ENCODE measurements at places on chromosomes 1 and 21.

GRCh38 chr1:25918615-25919014 lies 12.4 kb upstream of the STMN1 start:
- DNase-seq, result no peak

GRCh38 chr21:31262728-31263127 lies 81.3 kb downstream of the TIAM1 start:
- no peak for DNase-seq

DNA sequence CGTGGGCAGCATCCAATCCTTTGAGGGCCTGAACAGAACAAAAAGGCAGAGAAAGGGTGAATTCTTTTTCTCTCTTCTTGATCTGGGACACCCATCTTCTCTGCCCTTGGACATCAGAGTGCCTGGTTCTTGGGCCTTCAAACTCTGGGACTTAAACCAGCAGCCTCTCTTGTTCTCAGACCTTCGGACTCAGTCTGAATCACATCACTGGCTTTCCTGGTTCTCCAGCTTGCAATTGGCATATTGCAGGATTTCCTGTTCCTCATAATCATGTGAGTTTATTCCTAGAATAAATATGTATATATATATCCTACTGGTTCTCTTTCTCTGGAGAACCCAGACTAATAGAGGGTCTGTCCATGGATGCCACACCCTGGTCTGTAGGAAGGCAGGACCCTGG lies 16.3 kb upstream of the TENT5C start:
- no peak for DNase-seq

DNA sequence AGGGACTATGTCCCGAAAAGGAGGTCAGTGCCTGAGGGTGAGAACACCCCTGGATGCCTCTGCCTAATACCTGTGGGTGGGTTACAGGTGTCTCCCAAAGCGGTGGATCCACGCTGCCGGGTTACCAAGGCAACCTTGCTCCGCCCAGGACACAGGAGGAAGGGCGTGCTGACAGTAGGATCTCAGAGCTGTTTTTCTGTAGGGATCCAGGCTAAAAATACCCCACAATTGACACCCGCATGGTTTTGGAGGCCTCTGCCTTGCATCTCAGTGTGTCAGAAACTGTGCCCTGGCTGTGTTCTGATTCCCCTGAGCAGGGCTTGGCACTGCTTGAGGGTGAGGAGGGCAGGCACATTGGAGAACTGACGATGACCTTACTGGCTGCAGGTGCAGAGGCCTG lies 118.0 kb downstream of the IER5 start:
- DNase-seq, result no peak

GRCh38 chr1:44031252-44032169 lies at the start of gene SLC6A9:
Gene SLC6A9, minus strand, starts transcription at chr1:44031462. Its CDS starts 7,185 bp downstream, at chr1:44024277.
- peak; percentile 73 for DNase-seq

DNA sequence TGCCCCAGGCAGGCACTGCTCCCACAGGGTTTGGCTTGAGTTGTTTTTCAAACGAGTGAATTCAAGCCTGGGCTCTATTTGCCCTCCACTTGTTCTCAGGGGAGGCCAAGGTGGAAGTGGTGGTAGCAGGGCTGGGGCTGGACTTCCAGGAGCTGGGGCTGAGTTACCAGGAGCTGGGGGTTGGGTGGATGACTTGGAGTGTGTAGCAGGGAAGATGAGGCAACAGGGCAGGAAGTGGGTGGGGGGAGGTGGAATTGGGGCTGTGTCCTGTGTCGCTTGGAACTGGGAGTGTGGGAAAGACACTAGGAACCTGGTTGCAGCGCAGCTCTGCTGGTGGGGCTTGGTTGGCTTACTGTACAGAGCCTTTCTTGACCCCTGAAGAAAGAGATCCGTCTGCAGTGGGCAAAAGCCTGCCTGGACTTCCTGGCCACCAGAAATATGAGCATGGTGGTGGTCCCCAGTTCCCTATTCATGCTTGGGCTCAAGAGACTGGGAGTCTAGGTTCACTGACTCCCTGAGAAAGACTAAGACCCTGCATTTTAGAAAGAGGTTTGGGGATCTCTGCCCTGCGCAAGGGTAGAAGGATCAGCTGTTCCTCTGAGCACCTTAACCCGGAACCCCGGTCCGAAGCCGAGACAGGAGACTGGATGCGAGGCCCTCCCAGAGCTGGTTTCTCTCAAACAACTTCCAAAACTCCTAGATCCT lies 3.1 kb downstream of the TFAP2E start:
- DNase-seq, result no peak

DNA sequence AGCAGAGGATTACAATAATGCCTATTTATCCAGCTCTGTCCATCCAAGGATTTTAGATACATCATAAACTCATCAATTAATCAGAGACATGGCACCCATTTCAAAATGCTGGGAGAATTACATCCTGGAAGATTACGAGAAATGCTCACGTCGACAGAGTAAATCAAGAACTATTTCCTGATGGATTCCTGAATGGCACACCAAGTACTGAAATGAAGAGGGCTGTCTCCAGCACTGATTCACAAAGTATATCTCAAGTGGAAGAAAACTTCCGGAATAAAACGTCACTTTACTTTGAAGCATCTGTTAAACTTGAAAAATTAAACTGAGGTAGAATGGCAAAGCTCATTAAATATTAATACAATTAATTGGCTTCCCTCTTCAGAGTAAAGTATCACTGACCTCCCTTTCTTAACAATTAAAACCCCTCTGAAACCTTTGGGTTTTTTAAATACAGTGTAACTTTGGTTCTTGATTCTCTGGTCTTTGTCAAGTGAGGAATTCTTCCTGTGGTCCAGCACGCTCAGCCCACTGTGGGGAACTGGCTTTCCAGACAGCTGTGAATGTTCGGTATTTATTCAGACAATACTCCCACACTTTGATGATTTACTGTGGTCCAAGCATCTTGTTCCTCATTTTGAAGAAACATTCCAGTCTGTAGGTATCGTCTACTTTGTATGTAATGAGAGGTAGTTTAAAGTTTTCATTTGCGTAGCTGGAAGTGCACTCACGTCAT lies 288.0 kb downstream of the NFIA start:
- no peak for DNase-seq

- DNase-seq, result no peak
Observed at GRCh38 chr1:157288996-157289395, 150.8 kb upstream of the ETV3 start.

DNA sequence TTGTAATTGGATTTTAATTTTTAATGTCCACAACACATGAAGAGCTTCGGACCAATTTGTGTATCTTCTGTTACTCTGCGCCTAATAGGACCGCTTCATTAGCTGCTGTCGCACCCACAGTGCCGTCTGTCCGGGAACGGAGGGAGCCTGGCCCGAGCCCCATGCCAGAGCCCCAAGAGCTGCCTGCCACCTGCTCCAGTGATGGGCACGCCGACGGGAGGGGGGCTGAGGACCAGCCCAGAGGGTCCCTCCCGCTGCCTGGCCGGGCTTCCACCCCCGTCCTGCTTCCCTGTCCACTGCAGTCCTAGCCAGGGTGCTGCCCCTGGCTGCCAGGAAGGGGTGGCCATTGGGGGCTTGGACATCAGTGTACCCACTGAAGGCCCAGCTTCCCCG lies 30.3 kb upstream of the PLCH2 start:
- no peak for DNase-seq

GRCh38 chr1:209544098-209544497 lies 39.4 kb upstream of the CAMK1G start:
- DNase-seq, result no peak

DNA sequence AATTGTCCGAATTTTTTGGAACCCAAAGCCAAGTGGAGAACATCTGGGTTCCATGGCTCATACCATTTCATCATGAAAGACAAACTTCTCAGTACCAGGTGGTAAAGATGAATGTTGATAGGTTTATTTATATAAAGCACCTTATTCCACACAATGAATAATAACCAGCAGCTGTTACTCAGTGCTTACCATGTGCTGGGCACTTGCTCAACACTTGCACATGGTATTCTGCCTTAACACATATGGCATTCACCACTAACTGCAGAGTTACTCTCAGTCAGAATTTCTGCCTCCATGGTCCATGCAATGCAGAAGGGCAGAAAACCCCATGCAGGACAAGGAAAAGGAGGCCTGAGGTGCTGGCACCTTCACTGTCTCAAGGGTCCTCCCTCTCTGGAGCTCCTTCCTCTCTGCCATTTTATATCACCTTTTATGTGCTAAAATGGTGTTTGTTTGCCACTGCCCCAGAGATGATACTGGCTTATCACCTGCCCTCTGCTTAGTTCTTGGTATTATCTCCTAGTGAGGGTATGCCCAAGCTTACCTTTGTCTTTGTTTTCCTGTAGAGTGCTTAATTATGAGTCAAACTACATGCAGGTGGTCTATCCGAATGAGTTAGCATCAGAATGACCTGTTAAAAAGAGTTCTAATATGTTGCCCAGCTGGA lies 76.7 kb upstream of the ZNF326 start:
- no peak for DNase-seq

- no peak for DNase-seq
Observed at GRCh38 chr1:245608271-245608670, 453.5 kb downstream of the KIF26B start.

GRCh38 chr1:234535763-234536515 lies 57.0 kb upstream of the TARBP1 start:
- DNase-seq, result no peak

- DNase-seq, result peak; percentile 32
Observed at GRCh38 chr1:98045767-98046641, 125.2 kb upstream of the DPYD start.

GRCh38 chr1:1432951-1433803 lies 2.3 kb upstream of the VWA1 start:
- DNase-seq, result peak; percentile 82

- DNase-seq, result no peak
Observed at GRCh38 chr1:84598846-84599741, 24.9 kb upstream of the CTBS start.

All from sciatic nerve (tissue), 2 donors.